Uterus (tissue), 4 donors: ENCODE measurements at places on chromosomes 5 and 9. TPM values are rescaled to one million over a fixed set of nuclear protein-coding genes. Genes with fewer than 3 reads are reported as not detected.

The OR1J1 gene
- not detected for total RNA-seq

The TLX3 gene
- not detected for total RNA-seq

The ENTPD2 gene
- 2.4 TPM for total RNA-seq

The OGN gene
- total RNA-seq, result 53.5 TPM

The PTGS1 gene
- total RNA-seq, result 3.0 TPM

The DAB2IP gene
- total RNA-seq, result 22.0 TPM

The GPR151 gene
- not detected for total RNA-seq

The LCN2 gene
- not detected for total RNA-seq

The SPATA31C1 gene
- total RNA-seq, result not detected

The C9 gene
- total RNA-seq, result not detected

The SPARC gene
- total RNA-seq, result 566 TPM

The STXBP1 gene
- total RNA-seq, result 147 TPM

The PCDHB10 gene
- total RNA-seq, result 8.3 TPM

The PPP1R2B gene
- total RNA-seq, result 0.46 TPM

The ACOT12 gene
- total RNA-seq, result not detected

The SELENOP gene
- 403 TPM for total RNA-seq

The ARHGEF37 gene
- 10.4 TPM for total RNA-seq

The PTGR1 gene
- total RNA-seq, result 71.1 TPM

The C1QTNF2 gene
- total RNA-seq, result 0.59 TPM

The NR2F1 gene
- total RNA-seq, result 26.8 TPM

The EPB41L4B gene
- total RNA-seq, result 0.37 TPM

The PCDHA10 gene
- total RNA-seq, result 0.29 TPM

The MAP1B gene
- total RNA-seq, result 135 TPM

The LCN9 gene
- total RNA-seq, result not detected

The ANKRD20A1 gene
- total RNA-seq, result 3.3 TPM

The LRRC19 gene
- total RNA-seq, result not detected

The GPX3 gene
- 1,241 TPM for total RNA-seq

The SAXO1 gene
- not detected for total RNA-seq

The PAEP gene
- not detected for total RNA-seq

The SHLD3 gene
- total RNA-seq, result 5.6 TPM

The PKD2L2 gene
- not detected for total RNA-seq

The SV2C gene
- total RNA-seq, result not detected

The GPR21 gene
- total RNA-seq, result 7.2 TPM

The BAAT gene
- not detected for total RNA-seq

The LAMC3 gene
- 58.5 TPM for total RNA-seq

The COL5A1 gene
- total RNA-seq, result 21.2 TPM

The SHC3 gene
- 2.8 TPM for total RNA-seq

The TMEFF1 gene
- total RNA-seq, result not detected

The ADAMTS12 gene
- 7.4 TPM for total RNA-seq

The ZNF474 gene
- not detected for total RNA-seq

The SPAAR gene
- 0.29 TPM for total RNA-seq
